ENCODE measurements at places on chromosomes 6 and 20.

DNA sequence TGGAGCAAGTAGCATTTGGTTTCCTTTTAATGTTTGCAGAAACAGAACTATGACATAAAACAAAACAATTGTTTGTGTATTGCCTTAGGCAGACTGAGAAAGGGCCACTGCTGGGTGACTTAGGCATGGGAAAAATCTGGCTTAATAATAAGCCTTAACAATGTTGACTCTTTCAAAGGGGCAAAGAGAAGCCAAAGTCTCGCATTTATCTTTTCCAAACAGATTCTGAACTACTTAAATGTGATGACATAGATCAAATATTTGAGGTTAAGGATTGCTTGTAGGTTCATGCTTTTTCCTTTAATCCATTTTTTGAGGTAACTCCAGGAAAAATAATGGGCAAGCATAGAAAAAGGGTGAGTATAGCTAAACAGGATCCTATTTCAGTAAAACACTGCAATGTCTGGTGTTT lies 39.6 kb downstream of the ADAT2 start:
- DNase-seq = no peak

DNA sequence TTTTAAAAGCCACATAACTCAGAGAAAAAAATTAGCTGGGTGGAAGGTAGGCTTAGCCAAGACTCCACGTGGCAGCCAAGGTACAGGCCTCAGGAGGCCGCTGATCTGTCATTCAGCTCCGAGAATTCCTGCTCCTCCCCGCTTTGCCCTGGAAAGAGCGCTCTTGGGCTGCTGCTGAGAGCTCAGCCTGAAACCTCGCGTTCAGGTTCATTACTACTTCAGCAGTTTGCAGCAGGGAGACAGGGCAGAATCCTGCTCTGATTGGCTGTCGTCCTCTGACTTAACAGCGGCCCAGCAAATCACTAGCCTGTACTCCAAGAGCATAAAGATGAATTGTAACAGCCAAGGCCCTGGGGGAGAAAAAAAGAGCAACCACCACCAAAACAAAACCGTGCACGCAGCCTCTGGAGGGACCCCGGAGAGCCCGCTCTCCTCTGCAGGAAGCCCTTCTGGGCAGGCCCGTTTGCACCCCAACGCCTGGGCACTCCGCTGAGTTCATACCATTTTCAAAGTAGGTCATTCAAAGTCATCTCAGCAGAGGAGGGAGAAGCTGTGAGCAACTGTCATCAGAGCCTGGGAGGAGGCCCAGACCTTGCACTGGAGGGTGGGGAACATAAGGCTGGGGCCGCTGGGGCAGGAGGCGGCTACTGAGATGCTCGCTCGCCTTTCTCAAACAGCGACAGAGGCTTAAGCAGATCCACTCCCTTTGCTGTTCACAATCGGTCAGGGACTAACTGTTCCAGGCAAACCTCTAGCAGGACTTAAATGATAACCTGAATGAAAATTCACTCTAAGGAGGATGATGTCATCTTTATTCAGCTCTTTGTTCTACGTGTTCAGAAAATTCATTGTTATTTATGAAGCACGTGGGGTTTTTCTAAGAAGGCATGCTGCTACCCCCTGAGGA lies 42.3 kb upstream of the ATXN1 start:
- no peak for DNase-seq

GRCh38 chr6:155828989-155829388 lies 373.4 kb upstream of the NOX3 start:
- no peak for DNase-seq

GRCh38 chr6:42406306-42407280 lies 45.1 kb downstream of the TRERF1 start:
- no peak for DNase-seq

GRCh38 chr6:141437685-141438084 lies 695.0 kb upstream of the GJE1 start:
- no peak for DNase-seq

GRCh38 chr6:96784650-96785049 lies 52.6 kb downstream of the GPR63 start:
- no peak for DNase-seq

DNA sequence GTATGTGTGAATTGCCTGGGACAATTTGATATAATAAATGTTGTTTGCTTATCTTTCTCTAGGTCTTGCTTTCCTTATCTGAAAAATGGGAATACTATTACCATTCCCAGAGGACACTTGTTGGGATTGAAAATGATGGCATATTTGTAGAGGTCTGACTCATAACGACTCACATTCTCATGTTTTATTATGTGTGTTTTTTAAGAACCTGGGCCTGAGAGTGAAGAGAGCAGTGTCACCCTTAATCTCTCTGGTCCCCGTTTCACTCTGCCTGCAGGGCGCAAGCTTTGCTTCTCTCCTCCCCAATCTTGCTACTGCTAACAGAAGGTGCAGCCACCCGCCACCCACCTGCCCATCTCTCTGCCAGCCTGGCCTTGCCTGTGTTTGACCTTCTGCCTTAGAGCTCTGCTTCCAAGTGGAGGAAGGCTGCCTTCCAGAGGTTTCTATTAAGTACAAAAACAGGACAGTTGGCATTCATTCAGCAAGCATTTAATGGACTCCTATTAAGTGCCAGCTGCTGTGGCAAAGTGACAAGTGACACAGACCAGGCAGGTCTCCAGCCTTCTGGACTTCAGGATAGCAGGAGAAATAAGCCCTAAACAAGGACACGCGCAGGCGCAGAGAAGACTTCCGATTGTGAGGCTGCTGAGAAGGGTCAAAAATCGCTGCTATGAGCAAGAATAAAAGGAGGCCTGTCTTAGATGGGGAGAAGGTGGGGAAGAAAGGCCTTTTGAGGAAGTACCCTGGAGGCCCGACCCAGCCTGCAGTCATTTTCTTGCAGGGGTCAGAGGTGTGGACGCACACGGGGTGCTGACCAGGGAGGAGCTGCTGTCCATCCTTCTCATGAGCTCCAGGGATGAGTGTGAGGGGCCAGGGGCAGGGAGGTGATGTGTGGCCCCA lies 112.5 kb downstream of the JPH2 start:
- DNase-seq = no peak

DNA sequence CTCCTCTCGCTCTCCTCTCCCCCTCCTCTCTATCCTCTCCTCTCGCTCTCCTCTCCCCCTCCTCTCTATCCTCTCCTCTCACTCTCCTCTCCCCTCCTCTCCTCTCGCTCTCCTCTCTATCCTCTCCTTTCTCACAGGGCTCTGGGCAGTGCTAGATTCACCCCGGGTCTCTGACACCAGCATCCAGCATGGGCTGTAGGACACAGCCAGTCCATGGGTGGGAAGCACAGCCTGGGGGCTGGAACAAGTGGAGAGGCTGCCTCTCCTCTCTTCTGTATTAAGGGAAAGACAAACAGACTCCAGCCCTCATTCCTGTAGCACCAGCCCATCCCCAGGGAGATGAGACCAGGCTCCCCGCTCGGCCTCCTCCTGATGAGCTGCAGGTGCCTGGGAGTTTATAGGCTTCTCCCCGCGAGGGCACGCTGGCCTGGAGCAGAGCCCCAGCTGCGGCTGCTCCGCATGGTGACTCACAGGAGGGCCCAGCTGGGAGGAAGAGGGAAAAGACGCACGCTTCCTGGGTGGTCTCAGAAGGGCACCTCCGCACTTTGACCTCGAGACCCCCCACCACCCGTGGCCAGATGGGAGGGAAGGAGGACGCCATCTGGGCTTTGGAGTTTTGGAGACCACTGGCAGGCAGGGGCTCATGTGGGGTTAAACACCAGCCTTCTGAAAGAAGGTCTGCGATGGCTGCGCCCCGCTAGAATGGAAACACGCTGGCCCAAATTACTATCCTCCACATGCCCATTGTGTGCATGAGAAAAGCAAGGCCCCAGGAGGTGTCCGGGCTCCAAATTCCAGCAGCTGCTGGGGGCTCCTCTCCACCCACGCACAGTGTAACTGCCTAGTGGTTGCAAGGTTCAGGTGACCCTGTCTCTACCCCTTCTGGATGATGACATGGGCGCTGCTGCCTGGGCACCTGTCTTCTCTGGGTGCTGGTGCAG lies 68.0 kb downstream of the BMP7 start:
- no peak for DNase-seq

DNA sequence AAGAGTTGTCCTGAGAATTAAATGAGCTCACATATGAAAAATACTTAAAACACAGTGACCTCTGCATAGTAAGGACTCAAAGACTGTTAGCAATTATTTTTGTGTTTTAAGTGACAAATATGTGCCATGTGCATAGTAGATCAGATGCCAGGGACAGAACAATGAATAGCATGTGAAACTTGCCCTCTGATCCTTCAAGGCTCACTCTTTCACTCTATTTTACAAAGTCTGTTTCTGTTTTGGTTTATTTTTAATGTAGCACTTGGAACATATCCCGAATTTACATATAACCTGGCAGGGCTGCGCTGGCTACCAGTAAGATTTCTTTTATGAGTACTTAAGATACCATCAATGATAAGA lies 135.5 kb upstream of the TNFAIP3 start:
- no peak for DNase-seq

- DNase-seq = no peak
These were observed 34.1 kb downstream of the UTRN start for GRCh38 chr6:144319211-144319610.

DNA sequence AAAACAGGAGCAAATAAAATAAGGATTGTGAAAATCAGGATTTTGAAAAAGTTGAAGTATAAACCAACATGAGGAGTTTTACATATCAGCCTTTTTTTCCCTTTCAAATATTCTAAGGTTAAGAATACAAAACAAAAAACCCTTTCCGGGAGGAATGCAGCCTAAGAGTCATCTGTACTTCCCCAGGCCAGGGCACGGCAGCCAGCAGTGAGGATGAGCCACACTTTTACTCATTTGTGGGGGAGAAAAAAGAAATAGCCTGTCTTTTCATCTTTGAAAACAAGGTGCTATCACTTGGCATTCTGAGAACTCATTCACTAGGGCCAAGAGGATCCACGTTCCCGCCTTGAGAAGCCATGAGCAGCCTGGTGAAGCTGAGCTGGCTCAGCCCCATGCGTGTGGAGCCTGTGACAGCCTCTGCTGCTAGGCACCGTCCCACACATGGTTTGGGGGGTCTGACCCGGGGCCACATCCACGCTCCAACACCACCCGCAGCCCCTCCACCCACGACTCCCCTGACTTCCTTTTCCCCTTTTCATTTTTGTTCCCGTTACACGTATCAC lies 11.2 kb downstream of the SLC22A1 start:
- DNase-seq = no peak
